Smooth muscle cell of the pulmonary artery (primary cell): ENCODE measurements at places on chromosomes 5 and 9. TPM values are rescaled to one million over a fixed set of nuclear protein-coding genes. Genes with fewer than 3 reads are reported as not detected.

Gene INSYN2B
- total RNA-seq: 2.1 and 3.3 TPM in 2 replicates

Gene SHOC1
- under 0.01 TPM in 1 of 2 replicates, not detected in the other for total RNA-seq

Gene PHYHD1
- total RNA-seq: 4.9 and 9.3 TPM in 2 replicates

Gene C9orf50
- 0.26 and 0.33 TPM in 2 replicates for total RNA-seq

Gene IL3
- total RNA-seq: not detected in 2 replicates

Gene GDNF
- 0.13 and 0.69 TPM in 2 replicates for total RNA-seq

Gene FOXD4
- total RNA-seq: 0.13 and 0.17 TPM in 2 replicates

Gene ERP44
- 15.7 and 21.2 TPM in 2 replicates for total RNA-seq
